Neural progenitor cell (in vitro differentiated cells): ENCODE measurements at places on chromosomes 11 and 22. TPM values are rescaled to one million over a fixed set of nuclear protein-coding genes. Genes with fewer than 3 reads are reported as not detected.

GRCh38 chr11:79083352-79083751 lies 357.5 kb downstream of the TENM4 start:
- DNase-seq, result no peak
- H3K36me3 ChIP-seq, result no peaks in the 10 kb centered on the region
- peaks cover 37% of the 10 kb centered on the region for H3K27me3 ChIP-seq
- H3K4me3 ChIP-seq, result no peak overlapping the region

GRCh38 chr22:25395468-25395867 lies 169.0 kb upstream of the GRK3 start:
- H3K4me1 ChIP-seq, result no peaks in the 10 kb centered on the region
- no peak overlapping the region for H3K4me3 ChIP-seq
- H3K27me3 ChIP-seq, result no peaks in the 10 kb centered on the region
- no peak for DNase-seq

DNA sequence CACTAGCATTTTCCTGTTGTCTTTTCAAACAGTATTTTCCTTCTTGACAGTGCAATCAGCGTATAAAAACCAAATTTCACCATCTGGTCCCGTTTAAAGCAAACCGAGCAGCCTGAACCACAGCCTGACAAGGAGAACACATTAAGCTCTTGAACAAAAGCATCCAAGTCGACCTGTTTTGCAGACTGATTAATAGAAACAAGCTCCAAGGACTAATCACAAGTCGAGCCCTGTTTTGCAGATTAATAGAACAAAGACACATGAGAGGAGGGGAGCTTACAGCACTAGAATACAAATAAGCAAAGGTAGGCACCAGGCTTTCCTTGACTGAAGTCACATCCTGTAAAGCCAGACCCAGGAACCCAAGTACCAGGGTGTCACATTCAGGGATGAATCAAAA lies 104.8 kb downstream of the MPPED2 start:
- no peak overlapping the region for H3K27ac ChIP-seq
- DNase-seq, result peak; percentile 57
- H3K4me3 ChIP-seq, result peak overlapping the region; percentile 5
- peaks cover 49% of the 10 kb centered on the region for H3K4me1 ChIP-seq

- no peaks in the 10 kb centered on the region for H3K36me3 ChIP-seq
- H3K27ac ChIP-seq, result no peak within 1 kb of the TSS
- no peak within 1 kb of the TSS for H3K4me3 ChIP-seq
- H3K27me3 ChIP-seq, result peaks cover 18% of the 10 kb centered on the region
- DNase-seq, result no peak
- peaks cover 18% of the 10 kb centered on the region for H3K4me1 ChIP-seq
These were observed at the start of gene ROBO4 for GRCh38 chr11:124897674-124898262. TSS of gene ROBO4 (minus strand) at chr11:124897865. CDS start at chr11:124897795, 70 bp downstream.

- DNase-seq, result no peak
- H3K27me3 ChIP-seq, result peaks cover 4% of the 10 kb centered on the region
- H3K27ac ChIP-seq, result no peak overlapping the region
- no peaks in the 10 kb centered on the region for H3K4me1 ChIP-seq
These were observed 51.2 kb downstream of the PDE2A start for GRCh38 chr11:72623052-72623451.

- H3K4me1 ChIP-seq, result no peaks in the 10 kb centered on the region
- H3K4me3 ChIP-seq, result no peak overlapping the region
- no peak overlapping the region for H3K27ac ChIP-seq
- no peaks in the 10 kb centered on the region for H3K36me3 ChIP-seq
These were observed 651 bp upstream of the C11orf42 start for GRCh38 chr11:6204706-6205105.

- no peaks in the 10 kb centered on the region for H3K36me3 ChIP-seq
- peaks cover 17% of the 10 kb centered on the region for H3K27me3 ChIP-seq
- H3K4me1 ChIP-seq, result peaks cover 22% of the 10 kb centered on the region
- H3K27ac ChIP-seq, result no peak overlapping the region
- no peak for DNase-seq
These were observed 3.9 kb downstream of the CNIH2 start for GRCh38 chr11:66281776-66282467.

OR2AT4 gene
- total RNA-seq, result 0.22 TPM in 1 of 2 replicates, not detected in the other

GPR137 gene
- 4.9 and 30.8 TPM in 2 replicates for total RNA-seq

TRIM6 gene
- total RNA-seq, result 7.1 and 7.4 TPM in 2 replicates

PRSS23 gene
- total RNA-seq, result 266 and 282 TPM in 2 replicates
